ENCODE measurements at places on chromosomes 13 and 19. TPM values are rescaled to one million over a fixed set of nuclear protein-coding genes. Genes with fewer than 3 reads are reported as not detected.

- DNase-seq: no peak
These were observed 879.3 kb downstream of the OLFM4 start for GRCh38 chr13:53907891-53908290.

DNA sequence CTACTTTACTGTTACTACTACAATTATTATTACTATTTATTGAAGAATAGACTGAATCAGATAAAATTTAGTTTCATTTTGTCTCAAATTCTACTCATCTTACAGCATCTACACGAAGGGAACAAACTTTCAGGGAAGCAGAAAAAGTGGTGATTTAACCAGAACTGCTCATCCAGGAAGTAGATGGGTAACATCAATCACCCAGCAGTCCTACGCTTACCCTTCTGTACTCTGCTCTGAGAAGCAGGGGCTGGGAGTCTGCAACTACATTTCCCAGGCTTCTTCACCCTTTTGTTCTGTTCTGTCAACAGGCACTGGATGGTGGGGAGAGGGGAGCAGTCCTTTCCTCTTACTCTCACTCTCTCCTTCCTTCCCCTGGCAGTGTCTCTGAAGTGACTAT is 31.4 kb upstream of the GGACT start:
- DNase-seq: no peak

DNA sequence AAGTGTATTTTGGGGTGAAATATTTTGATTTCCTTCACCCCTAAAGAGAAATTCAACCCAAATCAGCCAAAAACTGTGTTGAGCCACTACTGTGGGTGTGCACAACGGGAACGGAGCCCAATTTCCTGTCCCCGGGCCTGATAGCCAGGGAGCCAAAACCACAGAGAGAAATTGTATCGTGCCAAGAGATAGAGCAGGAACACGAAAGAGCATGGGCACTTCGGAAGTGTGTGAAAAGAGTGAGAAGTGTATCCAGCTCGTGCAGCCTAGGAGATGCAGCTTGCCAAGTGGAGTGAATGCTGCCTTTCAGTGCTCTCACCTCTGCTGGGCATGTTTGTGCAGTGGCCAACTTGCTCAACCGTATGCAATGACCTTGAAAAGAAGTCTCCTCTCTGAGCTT is 19.4 kb upstream of the PLEKHF1 start:
- DNase-seq: no peak

Gene SERTAD1
- total RNA-seq: 11.5 TPM

Data from activated CD4-positive, alpha-beta memory T cell treated with anti-CD3 and anti-CD28 coated beads for 36 hours (primary cell).